HTR-8/SVneo (cell line): ENCODE measurements at places on chromosomes 1 and 21.

DNA sequence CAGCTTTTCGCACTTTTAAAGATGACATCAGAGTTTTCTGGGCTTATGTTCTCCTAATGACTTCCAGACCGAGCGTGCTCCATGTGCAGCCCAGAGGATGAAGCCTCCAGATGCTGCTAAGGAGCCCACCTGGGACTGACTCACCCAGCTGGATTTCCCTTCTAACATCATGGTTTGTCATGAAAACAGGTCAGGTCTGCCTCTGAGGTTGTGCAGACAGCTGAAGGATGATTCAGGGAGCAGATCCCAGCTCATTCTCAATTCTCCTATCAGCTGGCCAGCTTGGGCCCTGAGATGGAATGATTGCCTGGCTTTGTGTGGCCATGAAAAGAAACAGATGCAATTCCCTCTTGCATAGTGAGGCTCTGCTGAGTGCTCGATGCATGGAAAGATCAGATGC lies 123.9 kb upstream of the DUSP10 start:
- no peak for DNase-seq

GRCh38 chr1:38565020-38565491 lies 294.5 kb downstream of the RRAGC start:
- DNase-seq: no peak

DNA sequence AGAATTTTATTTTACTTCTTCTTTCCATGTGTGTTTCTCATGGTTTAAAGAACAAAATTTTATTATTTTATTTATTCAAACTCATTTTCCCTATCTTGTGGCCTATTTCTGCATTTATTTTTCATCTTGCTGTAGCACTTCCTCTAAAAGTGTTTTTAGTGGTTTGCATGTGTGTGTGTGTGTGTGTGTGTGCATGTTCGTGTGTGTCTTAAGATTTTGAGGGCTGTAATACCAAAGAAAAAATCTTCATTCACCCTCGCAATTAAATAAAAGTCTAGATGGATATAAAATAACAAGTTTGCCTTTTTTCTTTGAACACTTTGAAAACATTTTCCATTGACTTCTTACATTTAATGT lies 24.6 kb upstream of the FCRL3 start:
- no peak for DNase-seq

- peak; percentile 75 for DNase-seq
Observed at GRCh38 chr1:3618881-3619671, 5.7 kb upstream of the TPRG1L start.

DNA sequence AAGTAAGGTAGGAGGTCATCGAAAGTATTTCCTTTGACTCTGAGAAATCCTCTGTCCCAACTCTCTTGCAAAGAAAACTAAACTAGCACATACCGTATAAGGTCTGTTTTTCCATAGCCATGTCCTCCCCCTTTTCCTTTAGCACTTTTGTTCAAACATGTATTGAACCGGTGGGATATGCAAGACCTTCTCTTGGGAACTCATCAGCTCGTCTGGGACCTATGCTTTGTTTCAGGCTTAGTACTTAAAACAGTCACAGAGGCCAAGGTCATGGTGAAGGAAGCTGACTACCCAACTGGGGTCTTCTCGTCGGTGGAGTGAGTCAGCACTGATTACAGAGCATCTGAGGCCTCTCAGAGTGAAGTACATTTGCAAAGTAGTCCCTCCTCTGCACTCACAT lies 185.0 kb downstream of the ZBTB18 start:
- no peak for DNase-seq

GRCh38 chr1:100882698-100883097 lies 11.9 kb downstream of the EXTL2 start:
- no peak for DNase-seq

- DNase-seq: peak; percentile 17
Observed at GRCh38 chr1:222171005-222171404, 376.9 kb downstream of the HHIPL2 start.

DNA sequence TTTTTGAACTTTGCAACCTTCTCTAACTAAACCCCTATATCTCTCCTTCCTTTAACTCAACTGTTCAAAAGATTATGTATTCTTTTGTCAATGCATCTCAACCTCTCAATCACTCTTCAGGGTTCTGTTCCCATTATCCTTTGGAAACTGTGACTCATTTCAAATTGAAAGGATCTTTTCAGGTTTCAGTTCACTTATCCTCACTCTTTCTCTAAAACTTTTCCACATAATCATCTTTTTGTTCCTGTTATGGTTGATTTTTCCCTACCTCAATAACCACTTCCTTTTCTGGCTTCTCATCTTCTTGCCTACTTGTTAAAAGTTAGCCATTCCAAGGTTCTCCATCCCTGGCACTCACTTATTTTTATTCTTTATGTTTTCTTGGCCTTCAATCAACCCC lies 56.2 kb upstream of the NUF2 start:
- DNase-seq: no peak
